Activated CD4-positive, alpha-beta T cell treated with anti-CD3 and anti-CD28 coated beads, Interleukin-2, Interleukin-4, amounts not matched to agents 100 ng/mL and 50 ng/mL, durations not matched to agents 16 hours and 8 hours (primary cell): ENCODE measurements at places on chromosomes 2 and 18.
A peak's percentile ranks its signal among the peaks of the same experiment; 100 is the strongest.

- no peak for DNase-seq
Observed at GRCh38 chr18:31990823-31991222, 27.8 kb upstream of the RNF125 start.

- no peak for DNase-seq
Observed at GRCh38 chr2:45026924-45027450, 17.7 kb upstream of the SIX2 start.

DNA sequence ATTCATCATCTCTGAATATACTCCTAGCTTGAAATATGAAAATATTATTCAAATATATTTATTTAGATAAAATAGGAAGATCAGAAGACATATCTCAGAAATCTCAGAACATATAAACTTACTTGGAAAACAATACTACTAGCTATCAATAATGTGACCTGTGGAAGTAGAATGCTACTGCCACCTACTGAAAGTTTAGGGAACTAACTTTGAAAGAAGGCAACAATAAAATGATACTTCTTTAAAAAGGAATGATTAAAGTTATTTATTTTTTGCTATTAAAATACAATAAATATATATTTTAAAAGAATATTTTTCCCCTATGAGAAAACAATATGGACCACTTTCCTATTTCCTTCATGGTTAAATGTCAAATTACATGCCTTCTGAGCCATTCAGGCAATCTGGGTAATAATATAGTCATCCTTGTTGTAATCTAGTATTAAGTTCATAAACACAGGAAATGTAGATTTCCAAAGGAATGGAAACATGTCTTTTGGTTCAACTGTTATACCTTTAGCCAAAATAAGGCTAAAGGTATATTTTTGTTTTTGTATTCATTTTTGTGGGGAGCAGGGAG is 26.0 kb downstream of the ACADL start:
- DNase-seq = peak; percentile 24

GRCh38 chr2:223826995-223827394 is 10.4 kb downstream of the AP1S3 start:
- DNase-seq = no peak

GRCh38 chr2:86053166-86053565 is 52.5 kb downstream of the POLR1A start:
- DNase-seq = no peak

DNA sequence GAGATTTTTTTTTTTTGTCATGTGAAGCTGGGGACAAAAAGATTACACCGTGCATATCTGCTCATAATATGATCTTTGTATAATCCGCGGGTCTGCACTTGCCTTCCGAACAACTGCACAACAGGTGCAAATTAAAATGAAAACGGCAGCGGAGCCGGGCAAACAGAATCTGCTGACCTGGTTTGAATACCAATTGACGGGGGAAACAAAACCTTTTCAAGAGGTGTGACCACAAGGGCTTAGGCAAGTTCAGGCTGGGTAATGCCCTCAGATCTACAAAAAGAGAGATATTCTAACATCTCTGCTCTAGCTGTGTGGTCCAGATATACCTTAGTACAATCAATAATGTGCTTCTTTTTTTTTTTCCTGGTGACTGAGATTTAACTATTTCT is 88.5 kb downstream of the ZEB2 start:
- DNase-seq = no peak

- peak; percentile 52 for DNase-seq
Observed at GRCh38 chr2:151999053-151999452, 99.8 kb downstream of the CACNB4 start.

GRCh38 chr2:144948205-144948855 is 428.4 kb upstream of the ZEB2 start:
- no peak for DNase-seq
